ENCODE measurements at places on chromosomes 1 and 21. TPM values are rescaled to one million over a fixed set of nuclear protein-coding genes. Genes with fewer than 3 reads are reported as not detected.

GRCh38 chr1:201014816-201015200, 8.7 kb downstream of the KIF21B start:
- no peak for DNase-seq

DNA sequence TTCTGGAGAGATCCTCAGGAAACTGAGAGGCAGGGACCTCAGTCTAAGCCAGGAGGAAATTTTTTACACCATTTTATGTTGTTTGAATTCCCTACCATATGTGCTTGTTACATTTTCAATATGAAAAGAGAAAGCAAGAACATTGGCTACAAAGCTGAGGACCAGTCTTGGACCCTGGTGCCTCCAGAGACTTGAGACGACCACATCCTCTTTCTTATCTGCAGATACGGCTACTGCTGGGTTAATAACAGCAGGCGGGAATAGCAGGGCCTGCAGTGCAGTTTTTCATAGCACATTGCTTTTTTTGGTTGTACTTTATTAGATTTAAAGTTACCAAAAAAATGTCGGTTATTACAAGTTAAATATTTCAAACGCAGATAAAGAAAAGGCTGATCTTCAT, 3.9 kb downstream of the KDM4A start:
- DNase-seq = no peak

DNA sequence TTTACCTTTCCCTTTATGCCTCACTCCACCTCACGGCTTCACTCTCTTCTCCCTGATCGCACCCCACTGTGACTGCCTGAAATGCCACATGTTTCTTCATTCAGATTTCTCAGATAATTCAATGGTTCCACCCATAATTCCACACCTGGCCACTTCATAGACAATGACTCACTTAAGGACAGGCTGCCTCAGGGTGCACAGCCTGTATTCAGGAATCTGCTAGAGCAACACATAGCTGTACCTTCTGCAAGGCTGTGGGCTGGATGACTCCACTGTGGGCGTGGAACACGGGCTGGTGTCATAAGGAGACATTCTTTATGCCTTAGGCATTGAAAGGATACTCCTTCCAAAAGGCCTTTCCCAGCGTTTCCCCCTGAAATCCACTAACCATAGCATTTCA, 36.1 kb downstream of the L1TD1 start:
- DNase-seq = no peak

GRCh38 chr1:158686111-158687009, at the start of gene SPTA1:
Gene SPTA1, minus strand, starts transcription at chr1:158686715. Its CDS starts 198 bp downstream, at chr1:158686517.
- no peak for DNase-seq

GRCh38 chr1:61053712-61054600, 28.4 kb upstream of the NFIA start:
- peak; percentile 51 for DNase-seq

GRCh38 chr1:109996476-109996875, 11.9 kb downstream of the AHCYL1 start:
- DNase-seq = no peak

DNA sequence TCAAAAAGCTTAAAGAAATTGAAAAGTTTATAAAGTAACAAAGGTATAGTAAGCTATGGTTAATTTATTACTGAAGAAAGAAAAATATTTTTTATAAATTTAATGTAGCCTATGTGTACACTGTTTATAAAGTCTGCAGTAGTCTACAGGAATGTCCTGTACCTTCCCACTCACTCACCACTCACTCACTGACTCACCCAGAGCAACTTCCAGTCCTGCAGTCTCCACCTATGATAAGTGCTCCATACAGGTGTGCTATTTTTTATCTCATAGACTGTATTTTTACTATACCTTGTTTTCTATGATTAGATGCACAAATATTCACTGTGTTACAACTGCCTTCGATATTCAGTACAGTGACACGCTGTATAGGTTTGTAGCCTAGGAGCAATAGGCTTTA, 106.6 kb downstream of the NR5A2 start:
- no peak for DNase-seq

DNA sequence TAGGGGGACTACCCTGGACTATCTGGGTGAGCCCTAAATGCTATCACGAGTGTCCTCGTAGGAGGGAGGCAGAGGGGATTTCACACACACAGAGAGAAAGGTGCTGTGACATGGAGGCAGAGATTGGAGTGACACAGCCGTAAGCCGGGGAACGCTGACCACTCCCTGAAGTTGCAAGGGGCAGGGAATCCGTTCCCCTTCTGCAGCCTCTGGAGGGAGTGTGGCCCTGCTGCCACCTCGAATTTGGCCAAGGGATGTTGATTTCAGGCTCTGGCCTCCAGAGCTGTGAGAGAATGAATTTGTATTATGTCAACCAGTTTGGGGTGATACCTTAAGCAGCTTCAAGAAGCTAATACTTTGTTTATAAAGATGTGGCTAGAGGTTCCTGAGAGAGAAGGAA, 137.7 kb downstream of the ACTL8 start:
- no peak for DNase-seq

STIL gene
- total RNA-seq = 0.79 TPM

DNA sequence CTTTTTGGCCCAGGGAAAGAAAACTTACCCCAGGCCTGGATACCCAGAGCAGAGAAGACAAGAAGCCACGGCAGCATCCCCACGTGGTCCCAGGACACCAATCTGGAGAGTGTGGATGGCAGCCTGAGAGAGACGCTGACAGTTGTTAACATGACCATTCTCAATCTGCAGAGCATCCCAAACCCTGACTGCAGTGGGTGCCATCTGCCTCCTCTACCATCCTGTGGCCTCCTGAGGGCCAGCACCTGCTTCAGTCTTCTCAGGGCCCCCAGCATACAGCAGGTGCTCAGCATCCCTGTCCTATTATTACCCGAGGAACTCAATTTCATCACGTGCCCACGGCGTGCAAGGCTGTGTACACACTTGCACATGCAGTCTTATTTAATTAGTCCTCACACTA, 785 bp downstream of the PGLYRP4 start:
- no peak for DNase-seq

GRCh38 chr21:42149656-42150473, 69.1 kb upstream of the ABCG1 start:
- no peak for DNase-seq

DNA sequence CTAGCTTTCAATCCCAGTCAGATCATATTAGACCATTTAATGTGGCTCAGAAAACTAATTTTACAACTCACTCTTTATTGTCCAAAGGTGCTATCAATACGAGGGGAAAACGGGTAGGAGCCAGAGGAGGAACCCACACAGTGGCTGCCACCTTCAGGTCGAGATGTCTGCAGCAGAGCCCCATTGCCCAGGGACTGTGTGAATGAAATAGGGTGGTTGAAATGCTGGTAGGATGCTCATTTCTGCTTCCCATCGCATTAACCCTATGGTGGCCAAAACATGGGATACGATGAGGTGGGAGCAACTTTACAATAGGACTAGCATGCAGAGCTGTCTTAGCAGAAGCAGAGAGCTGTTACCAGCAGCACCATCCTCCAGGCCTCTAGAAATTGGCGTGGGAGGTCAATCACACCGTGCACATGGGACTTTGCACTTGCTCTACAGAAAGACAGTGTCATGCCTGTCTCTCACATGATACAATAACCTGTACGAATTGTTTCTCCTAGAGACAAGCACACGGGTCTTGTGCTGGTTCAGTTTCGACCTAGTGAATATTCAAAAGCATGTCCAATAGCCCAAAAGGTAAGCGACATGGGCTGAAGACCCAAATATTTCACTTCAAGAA, 69.5 kb upstream of the DESI2 start:
- no peak for DNase-seq

DNA sequence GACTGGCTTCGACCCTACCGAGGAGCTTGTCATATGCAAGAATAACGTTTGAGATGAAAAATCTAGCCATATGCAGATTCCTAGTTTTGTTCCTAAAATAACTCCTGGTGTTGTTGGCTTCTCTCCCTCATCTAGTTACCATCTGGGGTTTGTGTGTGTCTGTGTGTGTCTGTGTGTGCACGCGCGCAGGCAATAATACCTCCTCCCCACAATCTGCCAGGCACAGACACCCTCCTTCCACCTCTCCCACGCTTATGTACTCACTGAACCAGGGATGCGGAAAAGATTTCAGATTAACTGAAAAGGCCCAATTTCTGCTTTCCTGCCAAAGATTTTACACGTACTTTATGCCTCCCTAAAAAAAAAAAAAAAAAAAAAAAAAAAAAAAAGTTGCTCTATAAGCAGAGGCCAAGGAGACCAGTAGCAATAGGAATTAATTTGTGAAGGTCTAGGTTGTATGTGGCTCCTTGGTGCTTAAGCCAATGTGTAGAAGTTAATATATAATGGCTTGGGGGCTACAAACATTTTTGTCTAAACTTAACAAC, 452.7 kb downstream of the NUF2 start:
- DNase-seq = no peak

DNA sequence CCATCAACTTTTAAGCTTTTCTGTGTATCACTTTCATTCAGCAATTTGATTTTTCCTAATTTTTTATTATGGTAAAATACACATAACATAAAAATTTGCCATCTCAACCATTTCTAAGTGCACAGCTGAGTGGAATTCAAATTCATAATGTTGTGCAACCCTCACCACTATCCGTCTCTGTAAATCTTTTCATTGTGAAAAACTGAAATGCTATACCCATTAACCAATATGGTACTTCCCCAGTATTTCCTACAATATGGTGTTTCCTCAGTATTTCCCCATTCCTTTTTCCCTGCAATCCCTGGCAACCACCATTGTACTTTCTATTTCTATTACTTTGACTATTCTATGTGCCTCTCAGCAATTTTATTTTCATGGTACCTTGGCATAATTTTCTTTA, 6.8 kb downstream of the STPG1 start:
- no peak for DNase-seq

DNA sequence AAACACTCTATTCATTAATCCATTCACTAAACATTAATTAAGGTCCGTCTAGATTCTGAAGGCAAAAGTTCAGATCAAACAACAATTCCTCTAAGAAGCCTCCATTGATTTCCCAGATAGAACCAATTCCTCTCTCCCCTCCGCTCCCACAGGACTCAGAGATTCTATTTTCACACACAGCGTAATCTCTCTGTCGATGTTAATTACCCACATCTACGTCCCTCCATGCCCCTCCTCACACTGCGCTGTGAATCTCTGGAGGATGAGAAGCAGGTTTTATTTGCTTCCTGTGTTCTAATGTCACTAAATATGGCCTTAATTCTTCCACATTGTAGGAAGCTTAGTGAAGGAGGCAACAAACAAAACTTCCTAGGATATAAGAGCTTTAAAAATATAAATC, 306.7 kb downstream of the DSCAM start:
- DNase-seq = no peak

GRCh38 chr1:23704834-23705495, 13.4 kb downstream of the RPL11 start:
- no peak for DNase-seq

DNA sequence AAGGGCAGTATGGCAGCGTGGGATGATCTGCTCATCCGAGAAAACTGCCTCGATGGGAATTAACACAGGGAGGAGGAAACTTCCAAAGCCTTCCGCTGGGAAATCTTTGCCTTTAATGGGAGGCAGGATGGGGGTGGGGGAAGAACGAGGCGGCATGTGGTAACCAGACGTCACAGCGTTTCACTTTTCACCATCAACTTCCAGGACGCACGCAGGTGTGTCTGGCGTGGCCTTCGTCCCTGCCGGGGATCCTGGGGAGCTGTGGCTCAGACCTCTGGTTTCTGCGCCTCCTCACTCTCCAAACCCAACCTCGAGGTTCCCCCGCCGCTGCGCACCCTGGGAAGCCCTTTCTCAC, 282 bp downstream of the RSPH1 start:
- DNase-seq = no peak

DYRK3 gene
- total RNA-seq = 19.4 TPM

DNA sequence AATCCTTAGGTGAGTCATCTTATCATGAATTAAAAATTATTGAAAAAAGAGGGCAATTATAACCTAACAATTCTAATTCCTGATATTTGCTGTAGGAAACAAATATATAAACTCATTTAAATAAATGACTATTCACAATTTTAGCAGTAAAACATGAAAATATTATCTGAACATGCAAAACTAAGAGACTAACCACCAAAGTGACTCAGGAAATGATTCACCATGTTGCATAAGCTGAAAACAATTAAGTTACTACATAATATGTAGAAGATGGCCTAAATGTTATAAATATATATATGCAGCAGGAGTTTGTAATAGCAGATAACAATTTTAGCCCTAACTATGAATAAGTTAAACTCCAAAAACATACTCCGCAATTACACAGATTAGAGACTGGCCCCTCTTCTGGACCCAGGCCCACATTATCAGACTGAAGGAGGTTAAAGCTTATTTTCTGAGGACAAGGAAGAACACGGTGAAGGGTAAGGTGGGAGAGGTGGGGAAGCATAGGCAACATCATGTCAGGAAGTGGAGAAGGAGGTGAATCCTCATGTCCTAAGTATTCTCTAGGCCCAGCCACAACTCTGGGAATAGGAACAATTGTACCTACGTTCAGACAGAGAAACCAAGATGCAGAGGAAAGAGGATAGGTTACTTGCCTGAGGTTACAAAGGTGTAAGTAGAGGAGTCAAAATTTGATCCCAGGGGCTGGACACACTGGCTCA, 15.6 kb upstream of the AIM2 start:
- no peak for DNase-seq

DNA sequence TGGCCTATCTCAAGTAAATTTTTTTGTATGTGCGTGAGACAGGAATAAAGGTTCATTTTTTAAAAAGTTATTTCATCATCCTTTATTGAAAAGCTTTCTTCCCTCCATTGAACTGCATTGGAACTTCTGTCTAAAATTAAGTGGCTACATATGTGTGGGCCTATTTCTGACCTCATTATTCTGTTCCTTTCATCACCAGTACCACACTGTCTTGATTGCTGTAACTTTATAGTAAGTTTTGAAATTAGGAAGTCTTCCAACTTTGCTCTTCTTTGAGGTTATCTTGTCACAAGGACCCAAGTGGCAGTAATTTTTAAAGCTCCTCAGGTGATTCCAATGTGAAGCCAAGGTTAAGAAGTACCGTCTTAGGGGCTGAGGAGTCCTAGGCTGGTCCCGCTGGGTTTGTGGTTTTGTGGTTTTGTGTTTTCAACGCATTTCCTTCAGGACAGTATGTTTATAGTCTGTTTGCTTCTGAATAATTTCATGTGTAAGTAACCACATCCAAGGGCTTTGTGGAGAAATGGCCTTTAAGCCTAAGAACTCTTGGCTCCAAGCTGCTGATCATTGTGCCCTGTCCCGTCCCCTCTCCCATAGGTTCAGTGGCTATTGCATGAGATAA, 12.4 kb upstream of the SCAF4 start:
- no peak for DNase-seq

WNT9A gene
- total RNA-seq = 13.1 TPM

GRCh38 chr1:165635329-165635728, 4.3 kb downstream of the MGST3 start:
- DNase-seq = no peak

STYXL2 gene
- total RNA-seq = 210 TPM

KLF17 gene
- not detected for total RNA-seq
